ENCODE measurements at places on chromosomes 6 and 20.
A peak's percentile ranks its signal among the peaks of the same experiment; 100 is the strongest.

DNA sequence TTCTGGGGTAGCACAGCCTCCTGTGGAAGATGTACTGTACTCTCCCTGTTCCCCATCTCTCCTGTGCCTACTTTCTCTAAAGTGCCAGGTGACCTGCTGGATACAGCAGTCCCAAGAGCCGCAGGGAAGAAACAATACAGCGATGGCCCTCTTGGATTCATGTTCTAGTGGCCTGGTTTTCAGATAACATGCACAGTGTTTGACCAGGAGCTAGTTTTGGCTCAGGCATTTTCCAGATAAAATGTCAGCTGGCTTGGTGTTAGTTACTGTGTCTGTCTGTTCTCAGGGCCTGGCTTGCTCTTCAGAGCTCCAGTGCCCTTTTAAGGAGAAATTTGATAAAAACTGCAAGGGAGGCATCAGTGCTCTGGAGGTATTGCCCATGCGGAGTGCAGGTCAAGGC, 41.3 kb downstream of the GABRR2 start:
- no peak for DNase-seq

DNA sequence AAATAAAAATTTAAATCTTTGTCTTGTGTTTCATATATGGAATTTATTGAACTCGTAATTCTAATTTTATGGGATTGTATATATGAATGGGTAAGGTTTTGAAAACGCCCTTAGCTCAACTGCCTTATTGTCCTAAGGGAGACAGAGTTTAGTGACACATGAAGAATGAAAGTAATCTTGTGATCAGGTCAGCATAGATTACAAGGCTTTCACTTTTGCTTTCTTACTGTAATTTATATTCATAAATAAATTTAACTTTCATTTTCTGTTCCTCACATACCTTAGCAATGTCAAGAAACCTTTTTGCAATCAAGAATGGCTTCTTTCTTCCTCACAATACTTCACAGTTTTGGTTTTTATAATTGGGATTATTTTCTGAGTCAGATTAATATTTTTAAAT, 14.4 kb downstream of the KPNA5 start:
- no peak for DNase-seq

DNA sequence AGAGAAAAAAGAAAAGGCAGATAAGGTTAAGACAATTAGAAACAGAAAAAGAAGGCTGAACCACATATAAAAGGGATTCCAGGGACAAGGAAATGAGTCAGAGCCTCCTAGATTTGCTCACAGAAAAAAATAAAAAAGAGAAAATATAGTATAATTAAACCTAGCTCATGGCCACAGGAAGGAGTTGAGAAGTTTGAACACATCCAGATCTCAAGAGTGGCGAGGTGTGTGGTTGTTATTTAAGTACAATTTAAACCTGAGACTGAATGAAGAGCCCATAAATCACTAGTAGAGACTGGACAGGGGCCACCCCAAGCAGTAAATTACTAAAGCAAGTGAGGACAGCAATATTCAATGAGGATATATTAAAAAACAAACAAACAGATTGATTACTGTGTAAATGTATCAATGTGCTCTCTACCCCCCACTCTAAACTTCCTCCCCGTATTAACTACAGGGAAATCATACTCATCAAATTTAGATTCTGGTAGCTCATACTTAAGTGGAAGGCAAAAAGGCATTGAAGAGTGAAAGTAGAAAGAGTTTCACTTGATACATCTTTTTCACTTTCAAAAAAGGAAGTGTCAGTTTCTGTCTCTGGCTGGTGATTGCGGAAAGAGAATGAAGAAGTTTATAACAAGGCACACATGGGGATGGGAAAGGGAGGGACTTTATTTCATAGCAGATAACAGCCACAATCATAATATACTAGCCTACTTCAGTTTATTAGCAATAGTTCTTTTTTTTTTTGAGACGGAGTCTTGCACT, 49.3 kb upstream of the SCAF8 start:
- DNase-seq, result no peak

GRCh38 chr20:1801929-1802306, 93.3 kb upstream of the SIRPA start:
- no peak for DNase-seq

- DNase-seq, result no peak
Observed at GRCh38 chr6:107491760-107492660, 2.1 kb downstream of the SOBP start.

GRCh38 chr6:79787626-79788025, 156.5 kb downstream of the SH3BGRL2 start:
- no peak for DNase-seq

DNA sequence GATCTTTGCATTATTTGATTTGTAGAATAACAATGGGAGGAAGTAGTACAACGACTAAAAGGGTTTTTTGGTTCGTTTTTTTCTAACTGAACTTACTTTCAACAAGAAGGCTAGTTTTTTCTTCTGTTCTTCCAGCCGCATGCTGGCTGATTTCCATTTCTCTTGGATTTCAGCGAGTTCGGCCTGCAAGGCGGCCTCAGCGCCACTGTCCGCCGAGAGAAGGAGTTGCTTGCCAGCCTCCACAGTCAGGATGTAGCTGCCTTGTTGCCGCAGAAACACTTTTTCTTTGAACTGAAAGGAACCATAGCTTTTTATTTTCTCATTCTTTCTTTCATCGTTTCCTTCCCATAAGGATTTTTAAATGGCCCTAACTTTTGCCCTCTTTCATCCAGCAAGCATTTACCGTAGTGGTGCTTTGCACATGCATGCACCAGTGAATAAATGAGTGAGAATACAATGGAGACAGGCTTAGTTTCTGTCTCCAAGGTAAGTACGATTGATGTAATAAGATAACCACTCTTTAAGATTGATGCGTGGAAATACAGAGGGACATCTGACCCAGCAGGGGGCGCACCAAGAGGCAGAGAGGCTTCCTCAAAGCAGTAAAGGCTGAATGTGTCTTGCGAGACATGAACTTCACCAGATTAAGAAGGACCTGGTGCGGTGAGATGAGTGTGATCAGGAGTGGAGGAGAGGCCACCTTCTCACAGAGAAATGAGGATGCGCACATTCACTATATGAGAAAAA, 398.8 kb downstream of the ESR1 start:
- DNase-seq, result no peak

DNA sequence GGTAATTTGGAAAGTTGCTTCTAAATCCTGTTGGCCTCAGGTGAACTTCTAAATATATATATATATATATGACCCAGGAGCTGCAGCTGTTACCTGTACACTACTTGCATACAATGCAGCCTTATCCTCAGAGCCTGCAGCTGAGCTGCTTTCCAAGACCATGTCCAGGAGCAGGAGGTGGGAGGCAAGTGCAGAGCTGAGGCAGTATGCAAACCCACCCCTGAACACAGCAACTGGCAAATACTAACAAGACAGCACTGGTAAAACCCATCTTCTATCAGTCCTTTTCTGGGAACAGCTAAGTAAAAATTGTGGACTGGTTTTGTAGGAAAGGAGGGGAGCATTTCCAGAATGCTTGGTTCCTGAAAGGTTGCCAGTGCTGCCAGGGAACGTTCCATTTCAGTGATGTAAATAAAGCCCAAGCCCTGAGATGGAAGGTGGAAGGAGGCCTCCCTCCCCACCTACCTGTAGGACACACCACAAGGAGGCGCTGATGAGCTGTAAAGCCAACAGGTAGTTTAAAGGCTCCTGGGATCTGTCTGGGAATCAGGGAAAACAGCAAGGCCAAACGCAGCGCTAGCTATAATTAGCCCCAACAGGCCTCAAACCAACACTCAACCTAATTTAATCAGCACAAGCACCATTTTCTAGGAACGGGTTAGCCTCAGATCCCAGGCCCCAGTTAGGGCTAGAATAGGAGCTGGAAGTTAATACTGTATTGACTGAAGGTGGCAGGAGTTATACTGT, 93.8 kb upstream of the MAP7 start:
- DNase-seq, result peak; percentile 92

DNA sequence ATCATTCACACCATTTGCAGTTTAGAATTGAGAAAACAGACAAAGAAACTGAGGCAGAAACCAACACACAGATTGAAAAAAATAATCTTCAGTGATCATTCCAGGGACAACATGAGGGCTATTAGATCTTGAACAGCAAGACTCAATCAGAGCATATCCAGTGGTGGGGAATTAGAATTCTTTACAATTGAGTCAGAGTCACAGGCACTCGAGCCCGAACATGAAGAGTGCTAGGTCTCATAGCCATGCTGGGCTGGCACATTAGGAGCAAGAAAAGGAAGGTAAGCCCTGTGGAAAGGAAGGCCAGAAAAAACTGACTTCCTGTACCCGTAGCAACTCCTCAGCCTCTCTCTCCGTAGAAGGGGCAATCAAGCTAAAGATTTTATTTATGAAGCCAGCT, 419.9 kb downstream of the HAO1 start:
- DNase-seq, result no peak

GRCh38 chr6:141252828-141253608, 879.7 kb upstream of the GJE1 start:
- DNase-seq, result no peak

DNA sequence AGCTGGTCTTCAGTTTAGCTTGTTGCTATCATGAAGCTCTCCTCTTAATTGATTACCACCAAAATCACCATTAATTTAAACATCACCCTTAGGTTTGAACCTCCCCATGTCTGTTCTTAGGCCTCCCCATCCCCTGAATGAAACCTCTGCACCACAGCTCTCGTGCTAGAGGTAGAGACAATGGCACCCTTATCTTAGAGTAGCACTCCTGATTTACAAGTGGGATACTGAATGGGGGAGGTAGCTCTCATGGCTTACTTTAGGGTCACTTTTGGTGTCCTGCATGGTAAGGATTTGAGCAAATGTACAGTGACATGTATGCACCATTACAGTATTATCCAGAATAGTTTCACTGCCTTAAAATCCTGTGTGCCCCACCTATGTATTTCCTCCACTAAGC, 115.6 kb upstream of the ADTRP start:
- DNase-seq, result no peak

GRCh38 chr6:12923644-12924235, 207.2 kb downstream of the PHACTR1 start:
- DNase-seq, result no peak

GRCh38 chr6:49805246-49805645, 18.2 kb upstream of the PGK2 start:
- no peak for DNase-seq

- no peak for DNase-seq
Observed at GRCh38 chr6:36333171-36333895, 3.4 kb downstream of the BNIP5 start.

DNA sequence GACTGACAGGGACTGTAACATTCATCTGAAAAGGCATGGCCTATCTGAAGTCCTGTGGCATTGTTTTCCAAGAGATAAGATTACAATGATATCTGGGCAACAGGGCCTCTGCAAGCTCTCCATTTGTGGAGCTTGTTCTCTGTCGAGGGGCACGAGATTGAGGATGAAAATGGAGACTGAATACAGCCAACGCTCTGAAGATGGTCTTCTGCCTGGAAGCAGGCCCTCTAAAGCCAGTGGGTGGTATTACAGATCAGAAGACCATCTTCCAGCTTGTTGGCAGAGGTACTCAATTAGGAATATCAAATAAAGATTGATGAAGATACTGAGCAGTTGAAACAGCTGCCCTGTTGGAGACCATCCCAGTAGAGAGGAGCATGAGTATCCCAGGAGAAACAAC, 288.2 kb downstream of the CENPW start:
- no peak for DNase-seq

DNA sequence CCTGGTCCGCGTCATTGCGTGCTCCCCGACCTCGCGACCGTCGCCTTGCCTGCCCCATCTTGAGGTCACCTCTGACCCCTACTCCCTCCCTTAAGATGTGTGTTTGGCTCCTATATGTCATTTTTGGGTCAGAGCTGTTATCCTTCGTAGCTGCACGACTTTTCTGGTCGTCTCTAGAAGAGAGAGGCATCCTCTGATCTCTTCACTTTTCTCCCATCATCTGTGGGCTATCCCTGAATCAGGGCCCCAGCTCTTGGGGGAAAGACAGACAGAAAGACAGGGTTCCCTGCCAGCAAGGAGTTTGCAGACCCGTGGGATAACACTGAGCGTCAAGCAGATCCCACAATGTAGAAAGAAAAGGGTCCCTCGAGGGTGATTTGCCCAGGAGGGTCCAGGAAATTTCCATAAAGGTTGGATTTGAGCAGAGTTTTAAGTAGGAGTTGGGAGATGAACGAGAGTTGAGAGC, 555 bp downstream of the FAM120B start:
- no peak for DNase-seq

GRCh38 chr6:162856885-162857284, 129.1 kb downstream of the PACRG start:
- DNase-seq, result peak; percentile 27

GRCh38 chr20:41774291-41774690, 156.1 kb upstream of the CHD6 start:
- no peak for DNase-seq

- DNase-seq, result no peak
Observed at GRCh38 chr20:62702895-62703852, 5.5 kb upstream of the NTSR1 start.

DNA sequence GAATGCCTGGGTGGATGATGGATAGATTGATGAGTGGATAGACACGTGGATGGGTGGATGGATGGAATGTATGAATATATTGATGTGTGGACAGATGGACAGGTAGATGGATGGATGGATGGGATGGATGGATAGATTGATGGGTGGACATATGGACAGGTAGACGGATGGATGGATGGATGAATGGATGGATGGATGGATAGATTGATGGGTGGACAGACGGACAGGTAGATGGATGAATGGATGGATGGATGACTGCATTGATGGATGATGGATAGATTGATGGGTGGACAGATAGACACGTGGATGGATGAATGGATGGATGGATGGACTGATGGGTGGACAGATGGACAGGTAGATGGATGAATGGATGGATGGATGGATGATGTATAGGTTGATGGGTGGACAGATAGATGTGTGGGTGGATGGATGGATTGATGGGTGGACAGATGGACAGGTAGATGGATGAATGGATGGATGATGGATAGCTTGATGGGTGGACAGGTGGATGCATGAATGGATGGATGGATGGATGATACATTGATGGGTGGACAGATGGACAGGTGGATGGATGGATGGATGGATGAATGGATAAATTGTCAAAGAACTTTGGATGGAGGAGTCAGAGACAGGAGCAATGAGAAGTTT, 171.4 kb upstream of the AFDN start:
- no peak for DNase-seq

- DNase-seq, result no peak
Observed at GRCh38 chr6:36389353-36389752, 1.9 kb upstream of the ETV7 start.

DNA sequence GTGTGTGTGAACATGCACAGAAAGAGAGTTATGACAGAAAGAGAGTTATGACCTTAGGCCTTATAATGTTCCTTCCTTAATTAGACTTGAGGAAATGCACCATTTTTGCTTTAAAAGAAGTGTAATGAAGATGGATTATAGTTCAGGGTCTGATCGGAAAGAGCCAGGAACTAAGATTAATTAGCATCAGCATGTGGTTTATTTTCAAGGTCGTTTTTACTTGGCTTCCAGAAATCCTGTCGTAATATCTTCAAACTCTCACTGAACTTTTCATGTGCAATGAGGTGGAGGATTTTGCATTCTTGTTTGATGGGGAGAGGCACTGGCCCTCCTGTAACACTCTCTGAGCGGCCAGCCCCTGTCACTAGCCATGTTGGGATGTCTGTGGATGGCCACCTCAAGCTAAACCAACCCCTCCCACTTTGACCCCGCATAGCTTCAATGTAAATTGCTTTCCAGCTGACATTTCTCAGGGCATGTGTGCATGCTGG, 116.8 kb downstream of the CDC5L start:
- no peak for DNase-seq
